ENCODE measurements at places on chromosomes 1 and 21.

DNA sequence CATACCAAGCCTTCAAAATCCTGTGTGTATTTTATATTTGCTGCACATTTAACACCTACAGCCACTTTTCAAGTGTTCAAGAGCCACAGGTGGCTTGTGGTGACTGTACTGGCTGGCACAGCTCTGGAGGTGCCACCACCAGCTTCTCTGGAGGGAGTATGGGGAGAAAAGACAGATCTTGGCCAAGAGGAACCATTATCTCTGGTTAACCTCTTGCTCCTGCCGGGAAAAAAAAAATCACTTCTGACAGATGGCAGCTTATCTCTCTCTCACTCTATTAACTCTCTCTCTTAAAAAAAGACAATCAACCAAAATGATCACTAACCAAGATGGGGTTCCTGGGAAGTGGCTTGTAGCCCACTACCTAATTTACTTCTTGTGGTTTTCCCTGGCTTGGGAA lies 1.2 kb upstream of the RIIAD1 start:
- no peak for DNase-seq

GRCh38 chr21:45312296-45312695 lies 24.6 kb upstream of the POFUT2 start:
- no peak for DNase-seq

DNA sequence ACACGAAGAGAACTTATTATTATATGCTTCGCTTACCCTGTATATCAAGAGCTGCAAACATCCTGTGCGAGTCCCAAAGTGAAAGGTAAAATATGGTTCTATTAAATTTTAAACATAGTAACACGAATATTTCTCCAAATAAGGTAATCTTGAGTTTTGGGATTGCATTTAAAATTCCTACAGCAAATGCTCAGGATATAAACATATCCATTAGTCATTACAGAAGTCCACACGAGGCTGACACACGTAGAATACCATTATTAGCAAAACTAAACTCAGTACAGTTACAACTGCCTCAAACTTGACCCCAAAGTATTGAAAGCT lies 282 bp upstream of the LYPLAL1 start:
- DNase-seq: no peak

DNA sequence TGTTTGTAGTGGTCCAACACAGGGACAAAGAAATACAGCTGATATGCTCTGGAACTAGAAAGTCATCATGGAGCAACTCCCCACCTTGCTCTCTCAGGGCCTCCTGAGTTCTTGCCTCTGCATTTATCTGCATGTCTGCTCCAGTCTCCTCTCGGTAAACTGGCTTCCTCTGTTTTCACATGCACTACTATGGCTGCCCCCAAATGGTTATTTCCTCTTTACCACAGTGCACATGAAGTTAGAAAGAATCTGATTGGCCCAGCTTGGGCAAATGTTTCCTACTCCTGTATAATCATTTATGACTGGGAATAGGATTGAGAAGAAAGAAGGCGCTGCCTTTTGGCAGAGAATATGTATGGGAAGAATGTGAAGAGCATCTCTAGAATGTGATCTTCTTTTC lies 16.5 kb upstream of the PSMB2 start:
- DNase-seq: no peak

DNA sequence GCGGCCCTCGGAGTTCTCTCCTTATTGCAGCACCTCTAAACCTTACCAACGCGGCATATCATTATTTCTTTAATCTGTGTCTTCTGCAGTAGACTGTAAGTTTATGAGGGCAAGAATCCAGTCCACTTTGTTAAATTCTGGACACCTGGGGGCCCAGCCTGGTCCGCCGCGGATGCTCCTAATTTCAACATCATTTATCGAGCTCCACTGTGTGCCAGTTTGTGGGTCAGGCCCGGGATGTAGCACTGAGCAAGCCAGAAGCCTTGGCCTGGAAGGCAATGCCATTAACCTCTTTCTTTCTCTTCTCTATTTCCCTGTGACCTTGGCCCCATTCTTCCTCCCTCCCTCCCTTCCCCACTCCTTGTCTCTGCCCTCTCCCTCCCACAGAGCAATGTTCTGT lies 70.6 kb upstream of the CACNA1E start:
- DNase-seq: no peak

- DNase-seq: no peak
These were observed 2.5 kb downstream of the FRRS1 start for GRCh38 chr1:99763956-99764355.

- DNase-seq: no peak
These were observed 27.7 kb downstream of the TRABD2B start for GRCh38 chr1:47969478-47969877.

- no peak for DNase-seq
These were observed 1.8 kb upstream of the PRXL2B start for GRCh38 chr1:2584686-2585317.

GRCh38 chr1:41578712-41579335 lies 94.3 kb upstream of the EDN2 start:
- DNase-seq: peak; percentile 24

GRCh38 chr21:38824124-38824822 lies 18.5 kb downstream of the ETS2 start:
- DNase-seq: peak; percentile 44

DNA sequence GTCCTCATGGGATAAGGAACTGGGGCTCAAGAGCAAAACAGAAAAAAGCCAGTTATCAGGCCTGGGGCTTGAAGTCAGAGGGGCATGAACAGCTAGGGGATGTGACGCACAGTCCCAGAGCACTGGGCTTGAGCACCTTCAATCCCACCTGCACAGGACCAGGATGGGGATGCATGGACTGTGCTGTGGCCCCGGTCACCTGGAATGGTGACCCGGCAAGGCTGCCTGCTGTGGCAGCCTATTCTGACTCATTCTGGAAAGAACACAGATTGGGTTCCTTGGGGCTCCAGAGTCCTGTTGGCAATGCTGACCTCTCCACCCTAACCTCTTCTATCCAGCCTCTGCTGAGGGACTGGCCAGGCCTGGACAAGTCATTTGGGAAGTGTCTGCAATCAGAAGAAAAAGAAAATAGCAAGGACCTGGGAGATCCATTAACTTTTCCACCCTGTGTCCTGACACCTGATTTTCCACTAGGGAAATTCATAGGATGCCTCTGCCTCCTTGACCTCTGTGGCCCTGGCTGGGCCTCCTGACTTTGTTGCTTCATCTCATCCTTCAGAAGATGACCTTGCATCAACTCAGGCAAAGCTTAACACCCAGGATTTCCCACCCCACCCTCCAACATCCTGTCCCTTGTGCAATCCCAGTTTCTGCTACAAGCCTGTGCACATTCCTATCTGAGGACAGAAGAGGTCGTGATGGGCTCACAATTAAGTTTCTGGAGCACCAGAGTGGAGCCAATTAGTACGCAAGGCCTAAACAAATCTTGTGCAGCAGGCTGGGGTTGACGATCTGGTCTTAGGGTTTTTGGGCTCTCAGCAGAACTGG lies 17.9 kb upstream of the FMOD start:
- peak; percentile 43 for DNase-seq

DNA sequence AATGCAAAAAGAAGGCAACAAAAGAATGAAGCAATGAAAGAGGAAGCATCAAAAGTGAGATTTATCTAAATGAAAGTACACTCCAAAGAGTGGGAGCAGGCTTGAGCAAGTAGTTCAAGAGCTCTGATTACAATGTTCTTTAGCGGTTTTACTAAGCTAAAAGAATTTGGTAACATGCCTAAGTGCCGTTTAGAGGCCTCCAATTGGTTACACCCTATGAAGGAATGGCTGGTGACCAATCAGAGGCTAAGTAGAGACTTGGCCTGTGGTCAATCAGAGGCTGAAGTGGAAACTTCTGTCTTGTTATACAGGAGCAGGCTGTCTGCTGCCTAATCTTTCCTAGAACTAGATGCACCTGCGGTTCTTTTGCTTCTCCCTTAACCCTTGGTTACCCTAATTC lies 59.1 kb downstream of the PTGFR start:
- peak; percentile 22 for DNase-seq

DNA sequence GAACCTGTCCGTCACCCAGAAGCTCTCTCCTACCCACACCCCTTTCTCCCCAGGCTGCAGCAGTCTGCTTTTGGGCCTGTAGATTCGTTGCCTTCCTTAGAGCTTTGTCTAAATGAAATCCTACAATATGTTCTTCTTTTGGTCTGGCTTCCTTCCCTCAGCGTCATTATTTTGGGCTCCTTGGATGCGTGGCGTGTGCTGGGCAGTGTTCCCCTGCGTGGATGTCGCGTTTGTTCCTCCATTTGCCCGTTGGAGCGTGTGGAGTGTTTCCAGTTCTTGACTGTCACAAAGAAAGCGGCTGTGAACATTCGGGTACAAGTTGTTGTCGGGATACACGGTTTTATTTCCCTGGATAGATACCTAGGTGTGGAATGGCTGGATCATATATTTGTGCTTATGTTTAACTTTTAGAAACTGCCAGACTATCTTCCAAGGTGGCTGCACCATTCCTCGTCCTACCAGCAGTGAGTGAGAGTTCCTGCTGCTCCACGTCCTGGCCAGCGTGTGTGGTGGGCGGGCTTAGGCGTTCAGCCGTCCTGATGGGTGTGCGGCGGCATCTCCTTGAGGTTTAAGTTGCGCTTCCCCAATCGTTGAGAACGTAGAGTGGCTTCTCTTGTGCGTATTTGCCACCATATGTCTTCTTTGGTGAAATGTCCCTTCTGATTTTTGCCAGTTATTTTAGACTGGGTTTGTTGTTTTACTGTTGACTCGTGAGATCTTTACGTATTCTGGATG lies 31.7 kb downstream of the SKI start:
- DNase-seq: no peak

GRCh38 chr1:243315455-243315854 lies 59.6 kb downstream of the SDCCAG8 start:
- DNase-seq: peak; percentile 4

GRCh38 chr21:44803651-44804050 lies 2.0 kb upstream of the UBE2G2 start:
- no peak for DNase-seq

DNA sequence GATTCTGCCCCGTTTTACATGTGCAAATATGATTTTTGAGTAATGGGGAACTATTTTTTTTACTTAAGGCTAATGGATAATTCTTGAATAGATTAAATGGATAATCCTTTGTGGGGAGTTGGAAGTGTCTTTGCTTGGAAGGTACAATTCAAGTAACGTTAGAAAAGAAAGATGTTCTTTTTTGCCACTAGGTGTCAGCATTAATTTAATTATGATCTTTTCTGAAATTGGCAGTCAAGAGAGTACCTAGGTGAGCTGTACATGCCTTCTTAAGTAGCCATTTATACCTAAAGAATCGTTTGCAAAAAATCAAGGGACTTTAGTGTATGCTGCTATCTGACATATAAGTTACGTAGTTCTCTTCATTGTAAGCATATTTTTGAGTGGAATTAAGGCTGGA lies 2.2 kb downstream of the FBXO28 start:
- peak; percentile 67 for DNase-seq

DNA sequence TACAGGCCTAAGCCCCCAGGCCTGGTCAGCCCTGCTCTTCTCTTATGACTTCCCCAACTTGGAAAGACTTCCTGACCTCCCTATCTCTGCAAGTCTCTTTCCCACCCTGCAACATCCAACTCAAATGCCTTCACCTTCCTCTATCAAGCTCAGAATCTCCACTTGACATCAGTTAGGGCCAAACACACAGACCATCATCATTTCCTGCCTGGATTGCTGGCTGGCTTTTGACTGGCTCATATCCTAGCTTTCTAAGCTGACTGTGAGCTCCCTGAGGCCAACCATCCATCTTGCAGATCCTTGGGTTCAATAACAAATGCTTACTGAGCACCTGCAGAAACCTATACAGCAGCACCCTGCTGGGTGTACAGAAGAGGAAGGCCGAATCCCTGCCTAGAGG lies 137.3 kb upstream of the EDN2 start:
- no peak for DNase-seq

GRCh38 chr1:46342677-46343350 lies 2.2 kb downstream of the NSUN4 start:
- no peak for DNase-seq

DNA sequence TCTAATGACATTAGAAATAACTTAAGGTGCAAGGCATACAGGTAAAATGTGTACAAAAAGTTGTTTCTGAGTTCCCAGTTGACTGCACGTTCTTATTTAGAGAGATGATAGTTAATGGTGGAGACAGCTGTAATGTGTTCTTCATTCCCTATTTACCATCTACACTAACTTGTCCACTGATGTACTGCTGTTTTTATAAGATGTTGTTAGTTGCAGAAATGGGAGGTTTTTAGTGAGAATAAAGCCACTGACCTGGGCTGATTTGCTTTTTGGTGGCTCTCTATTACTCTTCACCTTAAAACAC lies 122.9 kb upstream of the LYPLAL1 start:
- no peak for DNase-seq

- peak; percentile 26 for DNase-seq
These were observed 782 bp downstream of the PCAT6 start for GRCh38 chr1:202811296-202812175.

DNA sequence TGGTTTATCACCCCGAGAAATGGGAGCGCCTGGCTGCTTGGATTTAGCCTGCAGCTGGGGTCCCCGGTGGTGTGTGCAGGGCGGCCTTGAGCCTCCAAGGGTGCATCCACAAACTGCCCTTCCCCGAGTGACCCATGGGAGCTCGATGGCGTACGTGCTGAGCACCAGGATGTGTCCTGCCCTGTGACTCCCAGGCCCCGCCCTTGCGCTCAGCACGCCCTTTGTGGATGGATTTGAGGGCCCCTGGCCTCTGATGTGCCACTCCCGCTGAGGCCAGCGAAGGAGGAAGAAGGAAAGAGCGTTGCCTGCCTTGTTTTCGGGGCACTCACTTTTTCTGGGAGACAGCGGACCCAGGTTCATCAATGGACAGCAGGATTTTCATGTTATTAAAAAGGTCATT lies 1.7 kb upstream of the TFF3 start:
- DNase-seq: no peak

DNA sequence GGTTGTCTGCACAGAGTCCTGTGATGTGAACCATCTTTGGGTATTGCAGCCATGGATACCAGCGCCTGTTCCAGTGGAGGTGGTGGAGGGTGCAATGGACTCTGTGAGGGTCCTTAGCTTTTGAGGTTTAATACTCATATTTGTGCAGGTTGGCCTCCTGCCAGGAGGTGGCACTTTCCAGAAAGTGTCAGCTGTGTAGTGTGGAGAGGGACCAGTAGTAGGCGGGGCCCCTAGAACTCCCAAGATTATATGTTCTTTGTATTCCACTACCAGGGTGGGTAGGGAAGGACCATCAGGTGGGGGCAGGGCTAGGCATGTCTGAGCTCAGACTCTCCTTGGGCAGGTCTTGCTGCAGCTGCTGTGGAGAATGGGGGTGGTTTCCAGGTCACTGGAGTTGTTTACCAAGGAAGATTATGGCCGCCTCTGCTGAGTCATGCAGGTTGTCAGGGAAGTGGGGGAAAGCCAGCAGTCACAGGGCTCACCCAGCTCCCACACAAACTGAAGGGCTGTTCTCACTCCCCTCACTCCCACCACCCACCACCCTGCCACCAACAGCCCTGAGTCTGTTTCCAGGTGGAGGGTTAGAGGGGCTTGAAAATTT lies 31.2 kb upstream of the ZNF678 start:
- peak; percentile 33 for DNase-seq

DNA sequence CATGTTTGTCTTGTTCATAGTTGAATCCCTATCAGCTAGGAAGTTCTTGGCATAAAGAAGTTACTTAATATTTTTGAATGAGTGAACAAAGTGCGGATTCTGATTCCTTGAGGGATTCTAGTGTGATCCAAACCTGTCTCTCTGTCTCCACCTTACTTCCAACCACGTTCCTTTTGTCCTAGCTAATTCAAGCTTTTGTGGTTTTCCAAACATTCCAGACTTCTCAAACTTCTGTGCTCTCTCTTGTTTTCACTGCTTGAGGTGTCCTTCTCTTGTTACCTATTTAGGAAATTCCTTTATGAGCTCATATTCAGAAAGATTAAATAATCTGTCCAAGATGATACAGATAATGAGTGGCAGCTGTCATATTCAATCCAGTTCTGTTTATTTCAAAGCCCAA lies 353.2 kb downstream of the PTBP2 start:
- DNase-seq: peak; percentile 38
